Nephron progenitor cell (in vitro differentiated cells): ENCODE measurements at places on chromosomes 5 and 9.

- no peak for DNase-seq
Measured at GRCh38 chr5:123937230-123937629, 425.3 kb downstream of the CSNK1G3 start.

DNA sequence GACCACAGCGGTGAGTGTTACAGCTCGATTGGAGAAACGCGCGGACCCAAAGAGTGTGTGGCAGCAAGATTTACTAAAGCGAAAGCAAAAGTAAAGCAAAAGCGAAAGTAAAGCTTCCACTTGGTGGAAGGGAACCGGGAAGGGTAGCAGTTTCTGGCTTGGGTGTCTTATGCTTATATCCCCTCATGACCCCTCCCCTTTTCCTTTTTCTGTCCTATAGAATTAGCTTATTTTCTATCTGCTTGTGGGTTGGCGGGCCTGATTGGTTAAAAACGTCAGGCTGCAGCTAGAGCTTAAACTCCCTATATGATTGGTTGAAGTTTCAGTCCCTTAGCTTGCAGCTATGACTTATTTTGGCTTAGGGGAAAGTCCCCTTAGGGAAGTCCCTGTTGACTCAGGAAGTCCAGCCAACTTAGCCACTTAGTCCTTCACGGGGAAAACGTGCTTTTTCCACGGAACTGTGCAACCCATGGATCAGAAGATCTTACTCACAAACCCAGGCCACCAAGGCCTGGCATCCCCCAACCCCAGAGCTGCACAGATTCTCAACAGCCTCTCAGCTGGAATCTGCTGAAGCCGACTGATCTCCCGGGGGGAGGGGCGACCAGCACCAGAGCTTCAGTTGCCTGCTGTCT lies 114.2 kb upstream of the ADAMTS16 start:
- no peak for DNase-seq

- no peak for DNase-seq
Measured at GRCh38 chr5:155082401-155082800, 68.8 kb downstream of the KIF4B start.

DNA sequence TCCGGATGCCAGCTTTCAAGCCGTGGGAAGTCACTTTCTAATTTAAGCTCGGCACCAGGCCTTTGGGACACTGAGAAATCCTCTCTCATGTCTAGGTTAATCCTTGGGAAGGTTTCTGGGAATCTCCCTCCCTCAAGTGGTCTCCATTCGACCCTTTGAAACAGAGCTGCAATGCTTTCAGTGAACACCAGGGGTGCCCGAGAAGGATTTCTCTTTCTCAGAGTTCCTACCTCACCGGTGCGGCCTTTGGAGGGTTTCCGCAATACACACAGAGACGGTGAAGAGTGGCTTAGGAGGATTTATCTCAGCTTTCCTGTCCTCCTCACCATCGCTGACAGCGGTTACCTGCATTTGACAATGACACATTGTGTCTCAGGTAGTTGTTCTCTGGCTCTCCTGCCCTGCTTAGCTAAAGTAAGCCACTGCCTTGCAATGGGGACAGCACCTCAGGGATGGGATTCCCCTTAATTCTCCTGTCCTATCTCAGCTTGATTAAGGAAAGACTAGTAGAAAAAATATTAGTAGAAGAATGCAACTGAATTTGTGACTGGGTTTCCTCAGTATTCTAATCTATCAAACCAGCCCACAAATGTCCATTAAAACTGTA lies 180.6 kb downstream of the GABRG2 start:
- DNase-seq = peak; percentile 9

- DNase-seq = no peak
Measured at GRCh38 chr5:14097998-14098471, 45.1 kb upstream of the TRIO start.

- no peak for DNase-seq
Measured at GRCh38 chr9:14318934-14319580, 5.1 kb upstream of the NFIB start.

DNA sequence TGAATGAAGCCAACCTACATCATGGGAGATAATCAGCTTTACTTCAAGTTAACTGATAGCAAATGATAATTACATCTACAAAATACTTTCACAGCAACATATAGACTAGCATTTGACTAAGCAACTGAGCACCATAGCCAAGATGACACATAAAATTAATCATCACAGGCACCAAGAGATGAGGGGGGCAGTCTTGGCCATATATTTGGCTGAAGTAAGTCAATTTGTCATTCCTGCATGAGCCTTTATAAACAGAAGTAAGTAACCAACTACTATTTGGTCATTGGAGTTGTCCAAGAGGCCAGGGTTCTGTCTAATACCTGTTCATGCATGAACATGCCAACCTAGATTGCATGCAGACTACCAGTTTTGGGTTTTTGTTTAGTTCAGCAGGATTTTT lies 53.6 kb downstream of the PDCD1LG2 start:
- DNase-seq = no peak

GRCh38 chr5:94161801-94162200 lies 420.4 kb upstream of the POU5F2 start:
- DNase-seq = no peak

DNA sequence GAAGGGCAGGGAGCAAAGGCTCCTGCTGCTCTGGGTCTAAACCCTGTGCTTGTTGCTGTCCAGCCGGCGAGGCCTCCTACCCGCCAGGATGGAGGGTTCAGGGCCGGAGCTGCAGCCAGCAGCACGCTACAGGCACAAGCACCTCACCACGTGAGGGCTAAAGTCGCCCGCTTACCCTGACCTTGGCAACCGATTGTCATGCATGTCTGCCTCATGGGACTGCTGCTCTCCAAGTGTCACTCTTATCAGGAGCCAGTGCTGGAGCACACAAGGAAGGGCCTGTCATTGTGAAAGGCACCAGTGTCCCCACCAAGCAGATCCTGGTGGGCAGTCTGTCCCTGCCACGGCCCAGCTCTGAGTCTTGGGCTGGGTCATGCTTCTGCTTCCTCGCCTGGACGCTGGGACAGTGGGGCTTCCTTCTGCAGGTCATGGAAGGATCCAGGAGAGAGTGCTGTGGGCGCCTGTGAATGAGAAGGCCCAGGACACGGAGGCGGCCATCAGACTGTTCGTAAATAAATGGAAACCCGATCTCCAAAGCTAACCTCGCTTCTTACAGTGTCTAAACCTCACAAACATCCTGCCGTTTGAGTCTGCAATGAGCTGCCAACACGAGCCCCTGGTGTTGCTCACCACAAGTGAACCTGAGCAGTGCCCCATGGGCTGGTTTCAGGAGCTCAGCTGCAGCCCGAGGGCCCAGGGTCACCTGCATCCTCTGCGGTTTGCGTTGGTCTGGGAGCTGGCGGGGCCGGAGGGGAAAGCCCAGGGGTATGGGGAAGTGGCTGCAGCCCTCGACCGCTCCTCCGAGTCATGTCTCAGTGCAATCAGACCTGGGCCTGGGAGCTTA lies 58.2 kb upstream of the RXRA start:
- no peak for DNase-seq

- peak; percentile 33 for DNase-seq
Measured at GRCh38 chr9:37938121-37938891, 34.4 kb upstream of the SLC25A51 start.

DNA sequence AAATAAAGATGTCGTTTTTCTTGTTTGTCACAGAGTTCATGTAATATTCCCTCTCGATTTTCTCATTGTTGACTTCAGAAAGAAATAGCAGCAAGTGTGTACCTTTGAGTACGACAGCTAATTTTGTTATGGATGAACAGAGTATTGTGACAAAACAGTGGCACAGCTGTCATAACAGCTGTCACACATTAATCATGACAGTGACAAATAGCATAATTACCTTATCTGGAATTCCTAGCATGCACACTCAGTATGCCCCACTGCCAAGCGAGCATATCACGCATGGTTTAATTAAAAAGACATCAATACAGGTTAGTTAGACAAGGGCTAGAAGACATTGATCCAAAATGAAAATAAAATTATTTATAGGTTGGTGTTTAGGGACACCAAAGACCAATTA lies 375.1 kb downstream of the SPATA31D1 start:
- no peak for DNase-seq

DNA sequence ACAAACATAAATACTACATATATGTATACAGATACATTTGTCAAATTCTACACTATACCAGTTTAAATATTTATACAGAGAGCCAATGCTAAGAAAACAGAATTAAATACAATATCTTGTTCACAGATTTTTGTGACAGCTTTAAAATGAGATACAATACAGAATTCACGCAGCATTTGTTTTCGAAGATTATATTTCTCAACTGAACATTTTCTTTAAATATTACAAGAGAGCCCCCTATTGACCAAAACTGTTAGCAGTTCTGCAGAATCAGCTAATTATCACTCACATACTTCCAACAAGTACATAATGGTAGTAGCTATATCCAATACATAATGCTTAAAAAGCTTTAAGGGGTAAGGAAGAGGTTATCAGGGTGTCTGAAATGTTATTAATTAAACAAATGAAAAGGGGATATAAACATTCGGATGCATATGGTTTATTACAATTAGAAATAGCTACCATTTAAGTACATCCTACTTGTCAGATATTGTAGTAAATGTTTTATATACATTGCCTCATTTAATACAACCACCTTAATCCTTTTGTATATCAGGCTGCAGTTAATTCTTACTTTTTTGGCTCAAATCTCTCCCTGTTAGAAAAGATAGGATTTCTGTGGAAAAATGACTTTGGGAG lies 31.7 kb downstream of the ZDHHC21 start:
- DNase-seq = no peak

- no peak for DNase-seq
Measured at GRCh38 chr9:125332527-125332926, 70.9 kb downstream of the GAPVD1 start.

- peak; percentile 3 for DNase-seq
Measured at GRCh38 chr9:78954286-78954685, 617.5 kb upstream of the TLE4 start.

DNA sequence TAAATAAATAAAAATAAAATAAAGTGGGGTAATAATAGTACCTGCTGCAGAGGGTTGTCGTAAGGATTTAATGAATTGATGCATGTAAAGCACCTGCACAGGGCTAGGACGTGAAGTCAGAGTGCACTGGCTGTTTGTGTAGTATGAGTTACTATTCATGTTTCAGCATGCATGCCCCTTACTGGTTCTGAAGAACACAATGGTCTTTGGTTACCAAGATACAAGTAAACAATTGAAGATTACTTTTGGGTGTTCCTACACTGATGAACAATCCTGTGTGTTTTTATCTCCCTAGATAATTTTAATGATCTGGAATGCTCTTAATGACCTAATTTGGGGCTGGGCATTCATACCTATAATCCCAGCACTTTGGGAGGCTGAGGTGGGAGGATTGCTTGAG lies 23.2 kb upstream of the PRRC2B start:
- DNase-seq = no peak
